ENCODE measurements at places on chromosomes 11 and 22.

DNA sequence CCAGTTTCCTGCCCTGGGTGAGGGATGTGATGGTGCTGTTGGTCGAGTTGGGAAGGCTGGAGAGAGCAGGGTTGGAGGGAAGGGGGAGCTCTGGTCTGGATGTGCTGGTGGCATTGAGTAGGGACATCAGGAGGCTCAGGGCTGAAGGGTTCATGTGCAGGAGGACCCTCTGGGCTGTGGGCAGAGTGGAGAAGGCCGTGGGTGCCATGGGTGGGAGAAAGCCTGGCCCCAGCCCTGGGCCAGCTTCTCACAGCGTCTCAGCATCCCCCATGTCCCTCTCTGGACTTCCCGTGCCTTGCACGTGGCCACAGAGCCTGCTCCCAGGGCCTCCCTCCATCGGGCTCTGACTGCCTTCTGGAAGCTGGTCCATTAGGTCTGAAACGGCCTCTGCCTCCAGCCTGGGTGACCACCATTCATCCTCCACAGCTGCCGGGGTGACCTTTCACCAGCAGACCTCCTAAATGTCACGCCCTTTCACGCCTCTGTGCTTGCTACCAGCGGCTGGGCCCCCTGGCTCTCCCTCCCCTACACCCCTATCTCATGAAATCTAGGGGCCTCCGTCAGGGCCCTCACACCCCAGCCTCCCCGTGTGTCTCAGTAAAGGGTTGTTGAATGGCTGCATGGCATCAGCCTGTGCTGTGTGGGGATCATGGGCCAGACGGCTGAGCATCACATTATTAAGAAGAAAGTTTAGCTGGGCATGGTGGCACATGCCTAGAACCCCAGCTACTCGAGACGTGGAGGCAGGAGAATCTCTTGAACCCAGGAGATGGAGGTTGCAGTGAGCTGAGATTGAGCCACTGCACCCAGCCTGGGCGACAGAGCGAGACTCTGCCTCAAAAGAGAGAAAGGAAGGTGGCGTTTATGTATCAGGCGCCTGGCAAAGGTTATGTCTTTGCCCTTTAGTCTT, 25.5 kb downstream of the MYO7A start:
- DNase-seq: no peak

DNA sequence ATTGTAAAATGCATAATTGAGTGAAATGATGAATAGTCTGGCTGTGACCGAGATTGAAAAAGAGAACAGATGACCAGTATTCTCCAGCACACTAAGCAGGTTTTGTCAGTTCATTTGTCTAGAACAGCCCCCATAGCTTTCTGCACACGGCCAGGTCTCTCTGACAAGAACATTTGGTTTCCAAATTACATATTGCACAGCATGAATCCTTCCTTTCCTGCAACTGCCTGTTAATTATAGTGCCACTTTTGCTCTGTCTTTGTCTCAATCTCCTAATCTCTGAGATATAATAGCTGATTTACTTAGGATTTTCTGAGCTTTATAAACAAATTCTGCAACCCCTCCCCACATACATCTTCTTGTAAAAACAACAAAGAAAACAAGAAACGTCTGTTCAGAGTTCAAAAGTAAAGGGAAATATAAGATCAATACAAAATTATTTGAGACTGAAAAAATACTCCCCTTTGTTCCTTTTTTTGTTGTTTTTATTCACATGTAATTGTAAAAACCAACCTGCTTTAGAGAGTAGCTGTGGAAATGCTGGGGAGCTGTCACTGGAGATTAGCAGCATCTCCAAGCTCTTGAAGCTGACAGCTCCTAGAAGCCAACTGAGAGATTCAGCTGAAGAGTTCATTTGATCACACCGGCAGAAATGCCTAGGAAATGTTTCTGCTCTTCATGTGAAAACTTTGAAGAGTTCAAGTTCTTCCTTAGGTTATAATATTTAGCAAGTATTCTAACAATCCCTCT, 998.1 kb downstream of the DLG2 start:
- DNase-seq: no peak

DNA sequence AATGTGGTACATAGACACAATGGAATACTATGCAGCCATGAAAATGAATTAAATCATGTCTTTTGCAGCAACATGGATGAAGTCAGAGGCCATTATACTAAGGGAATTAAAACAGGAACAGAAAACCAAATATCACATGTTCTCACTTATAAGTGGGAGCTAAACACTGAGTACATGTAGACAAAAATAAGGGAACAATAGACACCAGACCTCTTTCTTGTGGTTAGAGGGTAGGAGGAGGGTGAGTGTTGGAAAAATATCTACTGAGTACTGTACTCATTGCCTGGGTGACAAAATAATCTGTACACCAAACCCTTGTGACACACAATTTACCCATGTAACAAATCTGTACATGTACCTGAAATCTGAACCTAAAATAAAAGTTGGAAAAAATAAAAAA, 59.1 kb upstream of the ANO5 start:
- DNase-seq: no peak

GRCh38 chr11:6693342-6694228, 10.4 kb upstream of the MRPL17 start:
- peak; percentile 28 for DNase-seq

DNA sequence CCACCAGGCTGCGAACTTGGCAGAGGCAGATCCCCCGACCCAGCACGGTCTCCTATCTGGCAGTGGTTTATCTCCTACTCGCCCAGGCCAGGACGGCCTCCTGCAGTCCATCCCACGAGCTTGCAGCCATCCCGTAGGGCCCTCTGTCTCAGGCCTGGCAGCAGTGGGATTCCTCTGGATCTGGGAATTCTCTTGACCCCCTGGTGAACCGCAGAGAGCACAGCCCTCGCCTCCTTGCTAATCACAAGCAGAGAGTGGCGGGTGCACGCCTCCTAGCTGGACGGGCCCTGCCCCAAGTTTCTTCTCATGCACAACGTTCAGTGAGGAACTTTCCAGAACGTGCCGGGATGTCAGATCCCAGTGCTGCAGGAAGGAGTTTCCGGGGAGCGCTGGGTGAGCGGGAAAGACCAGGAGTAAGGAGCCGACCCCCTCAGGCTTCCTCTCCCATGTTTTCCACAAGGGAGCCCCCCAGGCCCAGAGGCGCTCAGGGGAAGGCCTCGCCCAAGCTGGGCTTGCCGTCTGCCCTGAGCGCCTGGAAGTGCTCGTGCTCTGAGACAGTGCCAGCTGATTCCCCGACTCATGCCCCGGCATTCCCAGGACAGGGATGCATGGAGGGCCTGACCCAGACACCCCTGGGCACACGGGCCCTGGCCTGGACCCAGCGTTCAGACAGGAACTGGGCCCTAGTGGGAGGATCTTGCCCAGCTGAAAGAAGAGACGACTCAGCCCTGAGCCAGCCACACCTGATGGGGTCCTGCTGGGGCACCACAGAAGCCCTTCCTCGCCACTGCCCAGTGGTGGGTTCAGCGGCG, 24.6 kb downstream of the IGF2 start:
- DNase-seq: no peak

DNA sequence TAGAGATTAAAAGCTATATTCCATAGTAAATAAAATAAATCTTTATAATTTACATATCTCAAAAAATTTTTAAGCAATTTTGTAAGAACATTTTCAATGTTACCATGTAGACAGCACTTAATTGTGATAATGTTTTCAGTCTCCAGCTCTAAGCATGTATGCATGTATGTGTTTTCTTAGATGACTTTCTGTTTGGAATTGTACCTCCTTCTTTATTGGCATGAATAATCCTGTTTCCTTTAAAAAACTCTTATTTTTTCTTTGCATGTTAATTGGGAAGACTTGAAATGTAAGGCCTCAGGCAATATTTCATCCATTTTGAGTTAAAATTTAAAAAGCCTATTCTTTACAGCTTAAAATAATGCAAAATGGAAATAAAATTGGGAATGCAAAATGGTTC, 2.0 kb upstream of the OR2AG1 start:
- no peak for DNase-seq

GRCh38 chr11:76799066-76799804, 16.1 kb downstream of the TSKU start:
- DNase-seq: peak; percentile 57

- no peak for DNase-seq
Measured at GRCh38 chr11:27996066-27996465, 111.9 kb downstream of the KIF18A start.

- no peak for DNase-seq
Measured at GRCh38 chr11:103806130-103806895, 230.1 kb upstream of the DDI1 start.

DNA sequence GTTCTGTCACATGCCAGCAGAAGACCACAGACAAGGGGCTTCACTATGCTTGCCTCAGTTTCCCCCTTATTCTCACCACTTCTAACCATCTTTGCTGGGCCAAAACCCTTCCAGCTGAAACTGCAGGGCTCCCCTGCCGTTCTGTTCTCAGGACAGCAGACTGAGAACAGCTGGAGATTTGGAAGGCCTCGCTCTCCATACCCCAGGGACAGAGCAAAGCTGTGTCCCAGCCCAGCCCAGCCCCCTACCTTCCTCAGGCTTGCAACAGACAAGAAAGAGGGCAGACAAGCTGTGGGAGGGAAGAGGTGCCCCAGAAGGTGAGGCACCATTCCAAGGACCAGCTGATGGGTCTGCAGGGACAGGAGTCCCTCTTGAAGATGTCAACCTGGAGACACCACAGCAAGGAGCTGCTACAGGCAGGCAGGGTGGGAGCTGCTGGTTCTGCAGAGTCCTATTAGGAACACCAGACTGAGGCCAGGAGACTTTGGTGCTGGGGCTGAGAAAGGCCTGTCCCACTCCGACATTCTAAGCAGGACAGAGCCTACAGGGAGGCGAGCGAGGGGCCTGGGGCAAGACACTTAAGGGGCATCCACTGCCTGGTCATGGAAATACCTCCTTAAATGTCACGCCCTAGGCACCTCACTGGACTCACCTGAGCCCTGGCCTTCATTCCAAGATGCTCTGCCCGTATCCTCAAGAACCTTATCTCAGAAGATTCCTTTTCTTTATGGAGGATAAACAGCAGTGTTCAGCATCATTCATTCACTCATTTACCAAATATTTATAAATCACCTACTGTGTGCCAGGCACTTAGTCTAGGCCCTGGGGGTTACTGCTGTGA, 6.9 kb downstream of the SCN2B start:
- no peak for DNase-seq

- DNase-seq: no peak
Measured at GRCh38 chr11:65278356-65278755, 16.6 kb downstream of the POLA2 start.

- no peak for DNase-seq
Measured at GRCh38 chr11:11345099-11345498, 8.0 kb downstream of the CSNK2A3 start.

- DNase-seq: no peak
Measured at GRCh38 chr11:61551634-61552033, 29.2 kb downstream of the SYT7 start.

DNA sequence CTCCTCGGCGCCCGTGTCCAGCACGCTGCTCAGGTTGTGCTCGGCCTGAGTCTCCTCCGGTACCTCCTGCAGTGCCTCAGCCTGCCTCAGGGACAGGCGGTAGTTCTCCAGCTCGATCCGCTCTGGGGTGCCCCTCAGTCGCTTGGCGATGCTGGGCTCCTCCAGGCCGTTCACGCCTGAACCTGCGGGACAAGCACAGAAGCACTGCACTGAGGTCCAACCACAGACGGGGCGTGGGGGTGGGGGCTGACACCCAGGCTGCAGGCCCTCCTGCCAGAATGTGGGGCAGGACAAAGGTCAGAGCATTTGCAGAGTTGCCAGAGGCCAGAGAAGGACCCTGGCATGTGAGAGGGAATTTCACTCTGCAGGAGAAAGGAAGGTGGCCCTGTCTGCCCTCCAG, 67.6 kb upstream of the BID start:
- DNase-seq: no peak

GRCh38 chr22:50027639-50028537, 15.3 kb upstream of the IL17REL start:
- peak; percentile 30 for DNase-seq

GRCh38 chr11:87190071-87190470, 152.3 kb downstream of the TMEM135 start:
- no peak for DNase-seq

GRCh38 chr11:113593698-113594308, 112.3 kb downstream of the TMPRSS5 start:
- peak; percentile 97 for DNase-seq

- peak; percentile 72 for DNase-seq
Measured at GRCh38 chr11:67252831-67253239, 13.4 kb upstream of the GRK2 start.

- DNase-seq: no peak
Measured at GRCh38 chr22:32985899-32986765, 72.0 kb downstream of the SYN3 start.

- DNase-seq: no peak
Measured at GRCh38 chr22:31138126-31138525, 2.2 kb downstream of the PLA2G3 start.

DNA sequence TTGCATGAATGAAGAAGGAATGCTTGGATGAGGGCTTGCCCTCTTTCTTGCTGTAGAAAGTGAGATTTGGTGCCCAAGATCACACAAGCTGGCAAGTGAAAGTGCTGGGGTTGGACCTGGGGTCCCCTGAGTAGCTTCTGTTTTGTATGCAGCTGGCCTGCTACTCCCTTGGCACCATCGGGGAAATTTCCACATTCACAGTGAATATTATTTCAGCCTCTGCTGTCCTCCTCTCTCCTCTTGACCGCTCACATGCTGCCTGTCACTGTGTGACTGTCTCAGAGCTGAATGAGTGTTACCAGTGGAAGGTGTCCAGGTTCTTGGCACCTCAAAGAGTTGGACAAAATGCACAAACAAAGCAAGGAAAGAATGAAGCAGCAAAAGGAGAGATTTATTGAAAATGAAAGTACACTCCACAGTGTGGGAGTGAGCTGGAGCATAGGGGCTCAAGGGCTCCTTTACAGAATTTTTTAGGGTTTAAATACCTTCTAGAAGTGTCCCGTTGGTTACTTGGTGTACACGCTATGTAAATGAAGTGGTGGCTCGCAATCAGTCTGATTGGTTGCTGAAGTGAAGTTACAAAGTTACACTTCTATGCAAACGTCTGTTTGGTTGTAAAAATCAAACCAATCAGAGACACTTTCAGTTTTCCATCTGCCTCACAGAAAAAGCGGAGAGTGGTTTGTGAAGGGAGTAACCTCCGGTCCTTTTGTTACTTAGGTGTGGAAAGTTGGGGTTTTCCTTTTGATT, 87.4 kb downstream of the DEPDC5 start:
- DNase-seq: no peak

DNA sequence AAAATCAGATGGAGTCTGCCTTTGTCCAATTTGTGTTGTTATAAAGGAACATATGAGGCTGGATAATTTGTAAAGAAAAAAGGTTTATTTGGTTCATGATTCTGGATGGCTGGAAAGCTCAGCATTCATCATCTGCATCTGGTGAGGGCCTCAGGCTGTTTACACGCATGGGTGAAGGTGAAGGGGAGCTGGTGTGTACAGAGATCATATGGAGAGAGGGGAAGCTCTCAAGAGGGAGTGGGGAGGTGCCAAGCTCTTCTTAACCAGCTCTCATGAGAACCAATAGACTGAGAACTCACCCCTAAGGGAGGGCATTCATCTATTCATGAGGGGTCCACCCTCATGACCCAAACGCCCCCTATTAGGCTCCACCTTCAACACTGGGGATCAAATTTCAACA, 40.0 kb downstream of the NEU3 start:
- DNase-seq: no peak

Data from T-helper 2 cell (primary cell).